ENCODE measurements at places on chromosomes 5 and 9. TPM values are rescaled to one million over a fixed set of nuclear protein-coding genes. Genes with fewer than 3 reads are reported as not detected.

- DNase-seq = no peak
These were observed 163.2 kb downstream of the MPDZ start for GRCh38 chr9:13116292-13116691.

DNA sequence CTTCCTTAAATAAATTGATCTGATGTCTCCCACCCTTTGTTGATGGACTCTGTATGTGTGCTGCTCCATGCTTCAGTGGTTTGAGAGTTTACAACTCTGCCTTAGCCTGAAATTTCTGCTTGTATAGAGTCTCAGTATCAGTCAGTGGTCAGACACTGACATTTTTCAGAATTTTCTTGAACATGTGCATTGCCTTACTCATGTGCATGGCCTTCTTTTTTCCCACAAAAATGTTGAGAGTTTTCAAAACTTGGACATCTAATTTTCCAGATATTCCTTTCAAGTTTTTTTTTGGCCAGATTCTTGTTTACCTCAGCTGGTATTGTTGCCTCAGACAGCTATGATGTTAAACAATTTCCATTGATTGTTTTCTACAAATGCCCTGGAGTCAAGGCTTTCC lies 427.1 kb upstream of the CHD1 start:
- no peak for DNase-seq

PCDHA12 gene
- total RNA-seq = 10.7 TPM

CCIN gene
- total RNA-seq = 0.20 TPM

GRCh38 chr9:134935056-134935640 lies 17.4 kb upstream of the FCN1 start:
- no peak for DNase-seq

ARL10 gene
- 11.4 TPM for total RNA-seq

SLCO6A1 gene
- 0.42 TPM for total RNA-seq

- no peak for DNase-seq
These were observed 23.9 kb upstream of the IL7R start for GRCh38 chr5:35832762-35833161.

GRCh38 chr5:14810928-14811572 lies 60.5 kb downstream of the ANKH start:
- DNase-seq = no peak

Measured in WTC11 (cell line).